Aorta (tissue), 5 donors: ENCODE measurements at places on chromosomes 2 and 18. TPM values are rescaled to one million over a fixed set of nuclear protein-coding genes. Genes with fewer than 3 reads are reported as not detected.

DNA sequence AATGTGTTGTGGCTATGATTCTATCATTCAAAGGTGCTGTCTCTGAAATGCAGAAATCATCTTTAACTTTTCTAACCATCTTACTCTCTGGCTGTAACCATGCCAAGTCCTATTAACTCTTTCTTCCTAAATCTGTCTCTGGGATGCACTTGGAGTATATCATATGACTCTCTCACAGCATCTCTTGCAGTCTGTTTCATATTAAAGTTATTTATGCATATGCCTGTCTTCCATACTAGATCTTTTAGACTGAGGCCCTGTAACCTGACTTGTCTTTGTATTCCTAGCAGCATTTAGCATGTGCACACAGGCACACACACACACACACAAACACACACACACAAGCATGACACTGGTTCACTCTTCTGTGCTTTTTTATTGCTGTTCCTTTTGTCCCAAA, 320.6 kb downstream of the ETAA1 start:
- no peak for DNase-seq

GRCh38 chr2:98063291-98063854, 23.6 kb upstream of the VWA3B start:
- DNase-seq, result no peak

DNA sequence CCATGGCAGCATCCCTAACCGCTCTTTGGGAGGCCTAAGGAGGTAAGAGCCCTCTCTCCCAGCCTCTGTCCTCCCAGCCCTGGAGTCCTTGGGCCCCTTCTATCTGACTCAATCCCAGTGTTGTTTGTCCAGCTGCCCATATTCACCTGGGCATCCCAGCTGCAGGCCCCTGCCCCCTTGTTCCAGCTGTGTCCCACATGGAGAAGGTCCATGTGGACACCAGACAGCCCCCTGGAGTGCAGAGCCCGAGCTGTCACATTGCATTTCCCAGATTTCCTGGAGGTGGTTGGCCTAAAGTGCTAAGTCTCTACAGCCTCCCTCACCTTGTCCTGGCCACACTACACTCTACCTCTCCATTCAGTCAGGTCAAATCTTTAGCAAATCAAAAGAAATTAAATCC, 42.5 kb downstream of the PSD4 start:
- DNase-seq, result peak; percentile 61

GRCh38 chr2:168033966-168034365, 213.4 kb downstream of the STK39 start:
- DNase-seq, result no peak

DNA sequence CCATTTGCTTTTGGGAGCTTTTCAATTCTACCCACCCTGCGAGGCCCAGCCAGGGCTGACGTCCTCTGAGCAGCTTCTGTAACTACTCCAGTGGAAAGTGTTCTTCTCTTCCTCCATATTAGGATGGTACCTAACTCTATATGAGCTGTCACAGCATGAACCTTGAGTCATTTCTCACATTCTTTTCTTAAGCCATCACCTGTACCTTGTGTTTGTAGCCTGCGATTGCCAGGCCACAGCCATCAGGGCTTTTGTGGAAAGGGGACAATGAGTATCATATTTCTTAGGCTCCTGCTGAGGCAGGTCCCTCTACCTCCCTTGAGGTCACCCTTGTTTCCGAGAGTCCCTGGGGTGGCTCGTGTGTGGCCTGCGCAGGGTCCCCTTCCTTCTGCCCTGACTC, 144.5 kb upstream of the DLX2 start:
- no peak for DNase-seq

- DNase-seq, result peak; percentile 85
These were observed 24.6 kb downstream of the NRP2 start for GRCh38 chr2:205706769-205707381.

GRCh38 chr2:6929196-6929819, 12.1 kb downstream of the RNF144A start:
- no peak for DNase-seq

DNA sequence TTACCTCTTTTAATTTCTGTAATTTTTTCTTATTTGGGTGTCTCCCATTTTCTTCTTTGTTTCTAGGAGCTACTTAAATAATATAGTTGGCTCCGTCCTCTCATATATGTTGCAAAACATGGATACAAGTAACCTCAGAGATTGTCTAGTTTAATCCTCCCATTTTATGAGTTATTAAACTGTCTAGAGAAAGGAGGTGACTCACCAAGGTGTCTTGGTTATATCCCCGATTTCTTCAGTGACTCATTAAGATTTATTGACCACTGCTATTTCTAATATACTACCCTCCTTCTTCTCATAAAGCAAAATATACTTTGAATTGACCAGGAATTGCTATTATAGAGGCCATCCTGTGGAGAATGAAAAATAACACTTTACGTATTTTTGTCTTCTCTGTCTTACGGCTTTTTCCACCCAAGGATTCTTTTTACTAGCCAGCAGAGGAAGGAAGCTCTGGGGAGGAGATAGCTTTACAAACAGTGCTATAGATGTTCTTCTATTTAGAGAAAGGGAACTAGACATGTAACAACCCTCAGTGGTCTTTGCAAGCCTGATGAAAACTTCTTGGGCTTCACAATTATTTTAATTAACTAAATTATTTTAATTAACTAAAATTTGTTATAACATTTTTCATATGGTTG, 300.4 kb upstream of the TNP1 start:
- no peak for DNase-seq

DNA sequence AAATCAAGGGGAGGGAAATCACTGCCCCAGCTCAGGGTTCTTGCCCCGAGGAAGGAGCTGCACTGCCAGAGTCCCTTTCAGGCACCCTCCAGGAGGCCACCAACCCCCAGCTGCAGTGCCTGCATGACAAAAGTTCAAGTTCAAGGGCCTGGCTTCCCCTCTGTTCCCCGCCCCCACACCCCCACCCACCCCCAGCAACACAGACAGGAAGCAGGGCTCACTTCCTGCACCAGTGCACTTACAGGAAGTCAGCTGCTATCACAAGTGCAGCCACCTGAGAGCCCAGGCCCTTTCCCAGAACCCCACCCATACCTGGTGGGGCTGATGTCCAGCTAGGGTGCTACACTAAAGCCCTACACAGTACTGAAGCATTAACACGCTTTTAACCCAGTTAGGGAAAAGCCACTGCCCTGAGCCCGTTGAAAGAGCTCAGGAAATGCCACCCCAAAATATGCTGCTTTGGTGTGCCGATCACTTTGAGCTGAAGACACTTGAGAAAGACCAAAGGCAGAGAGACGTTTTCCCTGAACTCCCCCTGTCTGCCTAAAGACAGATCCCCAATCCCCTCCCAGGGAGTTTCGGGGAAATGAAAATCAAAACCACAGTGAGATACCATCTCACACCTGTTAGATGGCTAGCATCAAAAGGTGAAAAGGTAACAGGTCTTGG, 109.9 kb upstream of the CAB39 start:
- DNase-seq, result no peak

DNA sequence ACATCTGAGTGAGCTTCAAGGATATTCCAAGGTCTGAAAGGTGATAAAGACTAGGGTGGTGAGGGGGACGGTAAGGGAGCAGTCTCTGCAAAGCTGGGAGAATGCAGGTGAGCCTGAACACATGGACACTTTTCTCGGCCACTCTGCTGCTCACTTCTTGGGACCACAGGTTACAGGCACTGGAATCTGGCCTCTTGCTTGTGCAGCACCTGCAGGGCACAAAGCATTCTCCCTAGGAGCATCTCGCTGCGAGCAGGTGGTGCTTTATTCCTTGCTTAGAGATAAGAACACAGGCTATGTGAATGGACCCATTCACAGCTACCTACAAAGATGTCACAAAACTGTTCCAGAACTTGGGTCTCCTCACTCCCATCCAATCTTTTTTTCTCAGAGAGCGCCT, 153.2 kb downstream of the DDX1 start:
- DNase-seq, result no peak

GRCh38 chr2:238891457-238892203, 43.7 kb downstream of the TWIST2 start:
- DNase-seq, result no peak

DNA sequence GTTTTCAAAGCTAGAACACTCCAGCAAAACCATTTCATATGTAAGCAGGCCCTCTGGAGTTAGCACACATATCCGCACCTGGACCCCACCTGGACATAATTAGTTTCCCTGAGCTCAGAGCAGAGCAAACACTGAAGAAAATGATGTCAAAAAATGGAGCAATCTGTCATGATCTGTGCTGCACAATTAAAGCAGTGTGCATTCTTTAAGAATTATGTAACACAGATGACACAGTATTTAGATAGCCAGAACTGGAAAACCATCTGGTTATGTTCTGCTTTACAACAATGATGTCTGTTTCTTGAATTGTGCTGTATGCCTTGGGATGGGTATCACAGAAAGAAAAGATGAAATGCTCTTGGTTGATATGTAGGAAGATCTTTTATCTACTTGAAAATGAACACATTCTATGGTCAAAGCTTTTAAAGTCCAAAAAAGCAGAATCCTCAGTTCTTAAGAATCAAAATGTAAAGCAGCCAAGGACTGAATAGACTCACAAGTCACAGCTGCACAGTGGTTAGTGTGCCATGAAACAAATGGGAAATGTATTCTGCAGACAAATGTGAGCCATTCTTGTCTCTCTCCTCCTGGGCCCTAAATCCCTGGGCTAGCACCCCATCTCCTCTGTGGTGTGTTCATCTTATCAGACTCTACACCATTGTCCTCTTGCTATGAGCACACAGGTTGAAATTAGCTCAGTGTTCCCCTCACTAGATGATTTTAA, 36.8 kb downstream of the HRH4 start:
- no peak for DNase-seq

- no peak for DNase-seq
These were observed 41.8 kb downstream of the TGFBRAP1 start for GRCh38 chr2:105287692-105288091.

SH3BP4 gene
- 32.2 TPM for total RNA-seq

ASIC4 gene
- total RNA-seq, result 0.42 TPM

CROCC2 gene
- 0.13 TPM for total RNA-seq

SERPINB7 gene
- total RNA-seq, result not detected

PNPT1 gene
- 20.7 TPM for total RNA-seq

NRP2 gene
- total RNA-seq, result 41.5 TPM

C2orf92 gene
- total RNA-seq, result 10.3 TPM

UGT1A10 gene
- not detected for total RNA-seq

FOXD4L1 gene
- total RNA-seq, result 0.27 TPM
